NCI-H69 (cell line): ENCODE measurements at places on chromosomes 13 and 19.

- no peak for DNase-seq
Measured at GRCh38 chr13:31887286-31887685, 144.3 kb upstream of the FRY start.

GRCh38 chr13:20702915-20703779, at the start of gene IL17D:
Gene IL17D (plus strand): TSS chr13:20703699. CDS start chr13:20704002, 303 bp downstream.
- DNase-seq, result peak; percentile 34

DNA sequence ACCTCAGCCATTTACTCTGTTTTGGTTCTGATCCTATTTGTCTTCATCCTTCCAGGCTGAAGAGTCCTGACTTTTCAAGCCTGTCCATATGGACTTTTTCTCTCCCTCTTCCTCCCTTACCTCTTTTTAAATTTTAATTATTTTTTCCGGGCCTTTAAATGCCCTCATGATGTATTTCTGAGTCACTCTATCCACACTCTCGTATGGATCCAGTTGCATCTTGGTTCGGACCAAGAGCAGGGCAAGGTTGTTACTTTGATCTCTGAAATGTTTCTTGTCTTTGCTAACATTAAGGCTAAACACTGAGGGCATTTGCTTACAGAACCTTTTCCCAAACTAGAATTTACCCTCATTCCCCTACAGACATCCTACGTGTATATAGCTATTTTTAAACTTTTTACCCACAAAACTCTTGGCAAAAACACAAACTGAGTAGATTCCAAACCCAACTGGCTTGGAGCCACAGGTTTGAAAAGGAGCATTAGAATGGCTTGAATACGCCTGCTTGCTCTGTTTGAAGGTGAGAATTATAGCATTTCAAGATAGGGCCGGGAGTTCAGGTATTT, 47.4 kb upstream of the SERPINE3 start:
- DNase-seq, result no peak

DNA sequence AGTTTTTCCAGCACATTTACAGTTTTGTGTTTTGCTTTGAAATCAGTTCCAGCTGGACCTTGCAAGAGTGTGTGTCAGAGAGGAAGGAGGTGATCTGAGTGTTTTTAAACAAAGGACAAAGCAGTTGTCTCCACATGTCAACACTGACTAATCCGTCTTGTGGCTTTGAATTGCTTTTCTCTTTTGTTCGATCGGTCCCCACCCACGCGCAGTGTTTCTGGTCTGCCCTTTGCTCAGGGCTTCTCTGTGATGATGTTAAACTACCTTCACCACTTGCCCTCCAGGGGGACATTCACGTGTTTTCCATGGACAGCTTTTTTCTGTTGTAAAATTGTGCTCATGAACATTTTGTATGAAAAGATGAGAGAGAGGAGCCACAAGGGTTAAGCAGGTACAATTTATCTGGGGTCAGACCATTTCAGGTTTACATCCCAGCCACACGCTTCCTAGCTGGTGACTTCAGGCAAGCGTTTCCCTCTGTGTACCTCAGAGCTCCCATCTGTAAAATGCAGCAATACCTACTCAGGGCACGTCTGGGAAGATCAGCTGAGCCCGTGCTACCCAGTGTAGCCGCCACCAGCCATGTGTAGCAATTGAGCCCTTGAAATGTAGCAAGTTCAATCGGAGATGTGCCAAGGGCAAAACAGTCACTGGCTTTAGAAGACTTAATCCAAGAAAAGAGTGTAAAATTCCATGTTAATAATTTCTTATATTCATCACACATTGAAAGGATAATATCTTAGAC, 13.5 kb upstream of the PLA2G4C start:
- DNase-seq, result peak; percentile 6

- DNase-seq, result peak; percentile 6
Measured at GRCh38 chr19:21912654-21913053, 76.7 kb upstream of the ZNF43 start.

GRCh38 chr19:2528675-2529101, 52.8 kb downstream of the GADD45B start:
- no peak for DNase-seq

DNA sequence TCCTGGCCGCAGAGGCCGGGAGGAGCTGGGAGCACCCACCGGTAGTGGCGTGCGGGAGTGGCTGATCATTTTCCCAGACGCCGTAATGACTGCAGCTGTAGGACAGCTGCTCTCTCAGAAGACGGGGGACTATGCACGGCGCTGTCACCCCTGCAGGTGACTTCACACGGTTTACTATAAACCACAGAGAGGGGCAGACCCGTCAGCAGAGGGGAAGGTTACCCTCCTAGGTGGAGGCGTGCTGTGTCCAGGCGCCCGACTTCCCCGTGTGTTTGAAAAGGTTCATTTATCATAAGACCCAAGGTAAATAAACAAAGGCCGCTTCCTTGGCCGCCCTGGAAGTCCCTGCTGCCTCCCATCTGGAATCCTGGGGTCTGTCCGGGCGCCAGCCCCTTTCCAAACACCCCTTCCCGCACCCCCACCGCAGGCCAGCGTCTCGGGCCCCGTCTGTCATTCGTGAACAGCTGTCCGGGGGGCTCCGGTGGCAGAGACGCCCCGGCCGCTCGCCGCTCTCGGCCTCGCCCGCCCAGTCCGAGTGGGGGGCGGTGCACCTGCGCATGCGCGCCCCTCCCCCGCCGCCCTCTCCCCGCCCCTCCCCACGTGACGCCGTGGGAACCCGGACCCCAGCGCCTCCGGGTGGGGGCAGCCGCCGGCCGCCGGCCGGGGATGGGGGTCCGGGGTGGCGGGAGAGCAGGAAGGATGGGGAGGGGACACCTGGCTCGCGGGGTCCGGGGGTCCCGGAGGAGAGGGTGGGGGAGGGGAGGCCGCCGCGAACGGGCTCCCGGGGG, 915 bp downstream of the SHC2 start:
- peak; percentile 96 for DNase-seq
